Effector CD8-positive, alpha-beta T cell (primary cell): ENCODE measurements at places on chromosomes 16 and 17.

DNA sequence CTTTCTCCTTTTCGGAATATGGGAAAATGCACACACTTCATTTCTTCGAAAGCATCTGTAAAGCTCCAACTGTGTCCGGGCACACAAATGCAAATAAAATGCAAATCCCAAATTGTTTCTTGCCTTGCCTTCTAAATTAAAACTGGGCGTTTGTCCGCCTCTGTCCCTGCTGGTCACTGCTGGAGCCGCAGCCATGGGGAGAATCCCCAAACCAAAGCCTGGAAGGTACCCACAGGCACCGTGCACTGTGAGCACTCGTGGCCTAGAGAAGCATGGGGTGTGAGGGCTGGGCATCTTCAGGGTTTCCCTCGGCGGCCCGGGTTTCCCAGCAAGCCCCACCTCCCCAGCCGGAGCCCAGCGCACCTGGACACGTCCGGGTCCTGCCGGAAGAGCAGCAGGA lies 2.9 kb downstream of the SLC47A2 start:
- no peak for DNase-seq

DNA sequence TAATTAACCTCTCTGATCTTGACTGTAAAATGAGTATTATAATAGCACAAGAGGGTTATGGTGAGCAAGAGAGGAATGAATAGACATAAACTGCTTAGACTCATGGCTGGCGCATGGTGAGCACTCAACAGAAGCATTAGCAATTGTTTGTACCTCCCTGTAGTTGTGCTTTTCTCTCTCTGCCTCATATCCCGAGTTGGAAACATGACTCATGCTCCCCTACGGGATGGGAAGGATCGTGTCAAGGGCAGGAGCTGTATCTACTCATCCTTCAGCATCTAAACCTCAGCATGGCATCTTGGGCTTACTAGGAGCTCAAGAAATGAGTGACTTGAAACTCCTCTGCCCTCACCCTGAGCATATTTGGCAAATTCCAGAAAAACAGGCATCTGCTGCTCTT lies 299.6 kb downstream of the MAP2K4 start:
- DNase-seq, result no peak

DNA sequence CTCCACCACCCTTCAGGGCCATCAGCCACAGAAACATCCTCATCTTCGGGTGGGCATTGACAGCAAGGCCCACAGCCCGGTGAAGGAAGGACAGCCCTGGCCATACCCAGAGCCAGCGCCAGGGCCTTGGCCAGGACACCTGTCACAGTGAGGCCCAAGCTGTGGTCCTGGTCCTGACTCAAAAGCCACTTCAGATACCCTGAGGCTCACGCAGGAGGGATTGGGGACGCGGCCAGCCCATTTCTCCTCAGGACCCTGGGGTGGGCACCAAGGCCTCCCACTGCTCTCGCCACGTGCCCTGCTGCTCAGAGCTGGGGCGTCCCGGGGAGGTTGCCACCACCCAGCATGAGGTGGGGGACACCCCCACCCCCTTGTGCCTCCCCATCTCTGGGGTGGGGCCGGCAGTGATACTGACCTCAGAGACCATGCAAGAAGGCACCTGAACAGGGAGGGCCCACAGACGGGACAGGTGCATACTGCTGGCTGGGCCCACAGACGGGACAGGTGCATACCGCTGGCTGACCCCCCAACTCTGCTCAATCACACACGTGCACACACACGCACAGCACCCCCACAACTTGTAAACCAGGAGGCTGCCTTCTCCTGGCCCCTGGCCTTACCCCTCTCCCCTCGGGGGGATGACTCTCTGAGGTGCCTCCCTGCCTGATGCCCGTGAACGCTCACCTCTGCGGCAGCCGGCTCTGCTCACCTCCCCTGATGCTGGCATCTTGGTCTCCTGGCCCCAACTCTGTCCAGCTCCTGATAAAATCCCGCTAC lies 14.2 kb downstream of the SLC7A5 start:
- no peak for DNase-seq

DNA sequence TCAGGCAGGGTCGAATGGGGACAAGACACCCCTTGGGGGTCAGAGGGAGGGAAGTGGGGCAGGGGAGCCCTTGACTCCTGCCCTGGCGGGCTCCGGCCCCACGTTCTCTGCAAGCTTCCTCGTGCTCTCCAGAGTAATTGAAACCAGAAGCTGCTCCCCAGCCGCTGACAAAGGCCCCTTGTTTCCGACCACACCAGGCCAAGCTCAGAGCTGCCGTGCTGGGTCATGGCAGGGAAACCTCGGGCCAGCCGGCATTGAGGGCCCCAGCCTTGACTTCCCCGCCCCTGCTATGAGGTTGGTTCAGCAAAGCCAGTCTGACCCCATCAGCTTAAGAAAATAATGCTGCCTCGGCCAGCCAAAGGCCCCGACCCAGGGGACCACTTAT lies 43.3 kb downstream of the TIMM22 start:
- DNase-seq, result no peak

DNA sequence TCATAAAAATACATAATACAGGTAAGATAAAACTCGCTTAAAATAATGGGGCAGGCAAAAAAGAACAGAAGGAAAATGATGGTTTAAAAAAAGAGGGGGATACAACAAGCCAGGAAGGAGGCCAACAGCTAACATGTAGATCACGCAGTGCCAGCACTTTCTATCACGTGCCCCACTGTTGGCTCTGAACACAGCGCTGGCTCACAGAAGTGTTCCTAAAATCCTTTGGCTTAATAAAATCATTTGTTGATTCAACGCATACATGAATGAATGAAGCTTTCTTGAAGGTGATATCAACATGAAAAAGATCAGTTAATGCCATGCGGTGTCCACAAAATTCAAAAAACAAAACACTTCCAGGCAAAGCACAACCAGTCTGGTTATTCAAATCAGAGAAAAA lies 8.5 kb downstream of the ITGAE start:
- DNase-seq, result no peak

DNA sequence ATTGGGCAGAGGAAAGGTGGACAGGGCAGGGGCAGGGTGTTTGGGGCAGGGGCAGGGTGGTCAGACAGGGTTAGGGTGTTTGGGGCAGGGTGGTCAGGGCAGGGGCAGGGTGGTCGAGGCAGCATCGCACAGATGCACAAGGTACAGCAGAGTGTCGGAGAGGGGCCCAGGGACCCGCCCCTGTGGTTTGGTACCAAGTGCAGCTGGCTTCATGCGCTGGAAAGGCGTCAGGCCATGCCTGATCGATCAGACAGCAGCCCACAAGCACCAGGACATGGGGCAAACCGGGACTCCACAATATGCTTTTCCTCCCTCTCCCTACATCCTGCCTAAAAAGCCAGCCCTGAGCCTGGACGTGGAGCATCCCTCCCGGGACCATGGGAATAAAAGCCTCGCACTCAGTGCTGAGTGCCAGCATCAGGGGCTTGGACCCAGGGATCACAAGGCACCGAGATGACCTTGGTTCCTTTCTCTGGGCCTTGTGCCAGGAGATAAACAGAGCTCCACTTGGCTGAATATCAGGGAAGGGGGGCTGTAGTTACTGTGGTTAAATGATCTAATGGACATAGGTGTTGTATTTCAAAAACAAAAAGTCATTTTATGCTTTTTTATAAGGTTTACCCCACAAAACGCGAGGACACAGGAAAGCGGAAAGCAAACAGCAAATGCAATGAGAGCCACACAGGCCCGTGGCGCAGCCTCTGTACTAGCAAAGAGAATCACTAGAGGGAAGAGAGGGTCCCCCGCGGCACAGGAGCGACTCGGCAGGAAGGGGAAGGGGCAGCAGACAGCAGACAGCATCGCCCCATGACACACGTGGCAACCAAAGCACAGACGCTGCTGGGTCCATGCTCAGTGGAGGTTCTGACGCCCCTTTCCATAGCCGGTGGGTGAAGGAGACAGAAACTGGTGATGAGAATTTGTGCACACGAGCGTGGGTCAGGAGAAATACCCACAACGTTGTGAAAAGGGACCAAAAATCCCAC lies 5.3 kb upstream of the HEXD start:
- DNase-seq, result no peak

DNA sequence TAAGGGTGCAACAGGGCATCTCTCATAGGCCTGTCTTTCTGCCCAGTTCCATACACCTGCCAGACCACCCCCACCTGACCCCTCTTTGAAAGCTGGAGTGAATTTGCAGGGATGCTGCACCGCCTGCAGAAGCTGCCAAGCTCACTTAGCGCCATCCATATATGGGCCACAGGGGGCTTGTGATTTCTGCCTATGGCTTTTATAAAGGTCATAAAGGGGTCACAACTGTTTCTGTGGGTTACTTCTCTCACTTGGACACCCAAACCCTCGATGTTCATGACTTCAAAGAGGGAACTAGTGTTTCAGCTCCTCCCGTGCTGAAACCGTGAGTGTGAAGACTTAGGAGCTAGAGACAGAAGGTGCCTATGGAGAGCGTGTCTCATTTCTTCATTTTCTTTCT lies 23.9 kb upstream of the MEAK7 start:
- DNase-seq, result no peak

DNA sequence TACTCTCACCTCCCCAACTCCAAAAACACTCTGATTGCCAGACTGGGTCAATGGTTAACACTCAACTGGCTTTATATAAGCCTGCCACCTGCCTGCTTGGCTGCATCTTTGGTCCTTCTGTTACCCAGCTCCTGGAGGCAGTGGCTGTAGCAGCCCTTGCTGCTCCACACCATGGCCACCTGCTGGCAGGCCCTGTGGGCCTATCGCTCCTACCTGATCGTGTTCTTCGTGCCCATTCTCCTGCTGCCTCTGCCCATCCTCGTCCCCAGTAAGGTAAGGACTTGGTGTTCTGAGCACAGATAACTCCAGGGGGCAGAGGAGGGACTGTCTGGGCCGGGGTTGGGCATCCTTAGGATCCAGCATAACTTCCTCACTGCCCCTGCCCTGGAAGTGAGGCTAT lies at the start of gene SLC13A2:
Gene SLC13A2, plus strand, starts transcription at position 103 of the 400 bp plus-strand sequence. Its CDS starts 69 bp downstream, at position 172.
- DNase-seq, result no peak

DNA sequence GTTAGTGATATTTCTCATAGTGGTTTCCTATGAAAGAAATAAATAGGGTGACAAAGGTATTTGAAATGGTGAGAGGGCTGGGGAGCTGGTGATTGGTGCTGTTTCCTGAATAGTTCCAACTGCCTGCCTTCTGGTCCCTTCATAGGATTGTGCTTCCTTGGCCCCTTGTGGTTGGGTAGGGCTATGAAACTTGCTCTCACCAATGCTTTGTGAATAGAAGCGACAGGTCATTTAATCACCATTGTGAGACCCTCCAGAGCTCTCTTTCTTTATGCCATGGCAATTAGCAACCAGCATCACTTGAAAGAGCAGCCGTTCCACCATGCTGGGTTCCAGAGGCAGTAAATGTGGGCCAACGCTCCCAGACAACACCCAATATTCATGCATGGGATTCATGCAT lies 23.7 kb upstream of the WWOX start:
- DNase-seq, result no peak

GRCh38 chr16:54143934-54144571 lies 142.5 kb downstream of the IRX3 start:
- DNase-seq, result no peak

- no peak for DNase-seq
These were observed 26.9 kb downstream of the IL4R start for GRCh38 chr16:27340654-27341053.

GRCh38 chr16:88554711-88555264 lies 15.4 kb upstream of the ZC3H18 start:
- no peak for DNase-seq

DNA sequence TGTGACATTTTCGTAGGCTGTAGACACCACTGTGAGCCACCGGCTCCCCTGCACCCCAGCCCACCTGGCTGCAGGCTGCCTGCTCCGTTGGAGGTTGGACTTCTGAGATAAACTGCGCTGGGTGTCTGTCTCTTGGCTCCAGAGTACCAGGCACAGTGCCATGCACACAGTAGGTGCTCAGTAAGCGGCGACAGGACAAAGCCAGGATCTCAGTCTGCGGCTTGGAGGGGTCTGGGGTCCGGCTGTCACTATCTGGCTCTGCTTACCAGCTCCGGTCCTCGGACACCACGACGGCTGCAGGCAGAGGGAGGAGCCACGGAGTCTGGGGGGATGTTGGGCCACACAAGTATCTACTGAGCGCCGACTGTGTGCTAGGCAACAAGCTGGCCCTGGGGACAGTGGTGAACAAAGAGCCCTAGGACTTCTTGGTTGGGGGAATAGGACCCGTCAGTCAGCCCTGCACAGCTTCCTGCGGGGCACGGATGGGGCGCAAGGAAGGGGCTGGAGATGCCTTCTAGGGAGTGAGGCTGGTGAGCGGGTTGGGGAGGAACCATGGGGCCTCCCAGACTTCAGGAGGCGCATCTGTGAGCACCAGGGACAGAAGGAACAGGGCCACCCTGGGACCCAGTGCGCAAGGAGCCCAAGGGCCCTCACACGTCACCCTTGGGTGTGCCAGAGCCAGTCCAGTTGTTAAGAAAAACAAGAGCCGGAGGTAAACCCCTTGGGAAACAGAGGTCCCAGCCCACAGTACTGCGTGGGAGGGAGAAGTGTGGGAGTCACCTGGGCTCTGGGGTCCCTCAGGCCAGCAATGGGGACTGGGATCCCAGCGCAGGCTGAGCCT lies 17.3 kb downstream of the JPH3 start:
- no peak for DNase-seq

DNA sequence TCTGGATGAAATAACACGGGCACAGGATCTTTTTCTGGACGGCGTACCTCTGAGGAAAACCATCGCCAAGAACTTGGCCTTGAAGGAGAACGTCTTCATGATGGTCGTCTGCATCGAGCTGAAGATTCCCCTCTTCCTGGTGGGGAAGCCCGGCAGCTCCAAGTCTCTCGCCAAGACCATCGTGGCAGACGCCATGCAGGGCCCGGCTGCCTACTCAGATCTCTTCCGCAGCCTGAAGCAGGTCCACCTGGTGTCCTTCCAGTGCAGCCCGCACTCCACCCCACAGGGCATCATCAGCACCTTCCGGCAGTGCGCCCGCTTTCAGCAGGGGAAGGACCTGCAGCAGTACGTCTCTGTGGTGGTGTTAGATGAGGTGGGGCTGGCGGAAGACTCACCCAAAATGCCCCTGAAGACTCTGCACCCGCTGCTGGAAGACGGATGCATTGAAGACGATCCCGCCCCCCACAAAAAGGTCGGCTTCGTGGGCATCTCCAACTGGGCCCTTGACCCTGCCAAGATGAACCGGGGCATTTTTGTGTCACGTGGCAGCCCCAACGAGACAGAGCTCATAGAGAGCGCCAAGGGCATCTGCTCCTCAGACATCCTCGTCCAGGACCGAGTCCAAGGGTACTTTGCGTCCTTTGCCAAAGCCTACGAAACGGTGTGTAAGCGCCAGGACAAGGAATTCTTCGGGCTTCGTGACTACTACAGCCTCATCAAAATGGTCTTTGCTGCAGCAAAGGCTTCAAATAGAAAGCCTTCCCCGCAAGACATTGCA lies 68.3 kb upstream of the ENDOV start:
- DNase-seq, result no peak

DNA sequence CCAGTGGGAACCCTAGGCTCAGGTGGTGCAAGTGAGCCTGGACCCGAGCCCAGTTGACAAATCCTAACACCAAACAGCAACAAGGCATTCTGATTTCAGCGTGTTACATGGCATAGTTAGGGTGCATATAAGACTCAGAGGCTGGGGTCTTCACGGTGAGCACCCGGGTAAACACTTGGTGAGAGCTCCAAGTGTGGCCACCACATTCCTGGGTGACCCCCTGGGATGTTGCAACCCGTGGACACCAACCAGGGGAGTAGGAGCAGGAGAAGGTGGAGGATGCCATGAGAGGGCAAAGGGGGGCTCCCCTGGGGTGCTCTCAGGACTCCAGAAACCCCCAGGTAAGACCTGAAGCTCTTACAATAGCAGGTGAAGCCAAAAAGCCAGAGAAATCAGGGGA lies 69.9 kb upstream of the CDH5 start:
- DNase-seq, result no peak

- DNase-seq, result no peak
These were observed 123.0 kb upstream of the ASIC2 start for GRCh38 chr17:33416131-33416530.
